ENCODE measurements at places on chromosomes 7 and 10.

GRCh38 chr7:100614308-100614861 lies 2.0 kb downstream of the MOSPD3 start:
- no peak for DNase-seq

- DNase-seq = no peak
Measured at GRCh38 chr7:81845744-81846241, 75.9 kb upstream of the HGF start.

DNA sequence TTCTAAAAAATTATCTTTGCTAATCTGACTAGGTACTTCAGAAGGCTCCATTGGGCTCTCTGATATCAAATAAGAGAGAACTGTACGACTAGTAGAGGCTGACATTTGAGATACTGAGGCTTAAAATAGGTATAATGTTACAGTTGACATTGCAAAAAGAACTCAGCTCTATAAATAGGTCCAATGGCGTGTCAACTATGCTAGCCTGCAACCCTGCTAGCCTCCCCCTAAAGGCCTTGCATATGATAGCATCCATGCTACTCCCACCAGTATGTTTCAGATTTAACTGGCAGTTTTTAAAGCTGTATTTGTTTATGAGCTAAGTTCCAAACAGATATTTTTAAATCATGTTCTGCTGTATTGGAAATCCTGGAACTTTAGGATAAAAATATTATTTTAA lies at the start of gene PPP1R3A:
Gene PPP1R3A, minus strand, starts transcription at position 64 of the 400 bp plus-strand sequence. Its CDS starts 13 bp downstream, at position 51.
- no peak for DNase-seq

DNA sequence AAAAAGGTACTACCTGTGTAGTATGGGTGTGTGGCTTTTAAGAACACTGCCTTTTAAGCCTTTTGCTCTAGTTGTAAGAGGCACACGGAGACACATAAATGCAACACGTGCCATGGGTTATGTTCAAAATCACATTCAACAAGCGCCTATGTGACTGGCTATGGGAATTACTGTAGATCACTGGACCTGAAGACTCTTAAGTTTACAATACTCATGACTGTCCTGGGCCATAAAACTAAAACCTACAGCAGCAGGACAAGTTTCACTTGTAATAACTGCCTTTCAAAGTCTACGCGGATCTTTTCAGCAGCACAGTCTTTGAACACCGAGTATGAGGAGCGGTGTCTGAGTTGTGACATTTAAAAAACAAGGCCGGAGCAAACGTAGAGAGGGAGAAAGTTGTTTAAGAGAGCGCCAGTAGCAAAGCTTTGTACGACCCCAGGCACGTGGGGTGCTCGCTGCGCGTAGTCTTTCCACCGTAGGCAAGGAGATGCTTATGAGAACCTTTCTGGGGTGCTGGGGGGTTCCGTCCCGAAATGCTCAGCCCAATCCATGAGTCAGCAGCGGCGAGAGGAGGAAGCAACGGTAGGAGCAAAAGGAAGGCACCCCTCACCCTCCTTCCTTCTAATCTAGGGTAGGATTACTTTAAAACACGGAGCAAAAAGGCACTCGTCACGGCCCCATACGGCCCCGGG lies 662 bp downstream of the DNAJC2 start:
- DNase-seq = peak; percentile 6

DNA sequence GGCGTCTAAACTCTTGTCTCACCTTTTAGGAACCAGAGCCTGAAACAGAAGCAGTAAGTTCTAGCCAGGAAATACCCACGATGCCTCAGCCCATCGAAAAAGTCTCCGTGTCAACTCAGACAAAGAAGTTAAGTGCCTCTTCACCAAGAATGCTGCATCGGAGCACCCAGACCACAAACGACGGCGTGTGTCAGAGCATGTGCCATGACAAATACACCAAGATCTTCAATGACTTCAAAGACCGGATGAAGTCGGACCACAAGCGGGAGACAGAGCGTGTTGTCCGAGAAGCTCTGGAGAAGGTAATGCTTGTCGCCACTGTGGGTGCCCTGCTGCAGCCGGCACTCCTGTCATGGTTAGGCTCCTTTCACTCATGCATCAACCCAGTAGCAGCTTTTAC lies 113.1 kb downstream of the ZMYND11 start:
- DNase-seq = no peak

- no peak for DNase-seq
Measured at GRCh38 chr10:47414752-47415519, 30.8 kb upstream of the ZNF488 start.

- DNase-seq = no peak
Measured at GRCh38 chr10:88374392-88375175, 208.5 kb downstream of the RNLS start.

- DNase-seq = no peak
Measured at GRCh38 chr10:62182595-62182994, 86.0 kb downstream of the RTKN2 start.

DNA sequence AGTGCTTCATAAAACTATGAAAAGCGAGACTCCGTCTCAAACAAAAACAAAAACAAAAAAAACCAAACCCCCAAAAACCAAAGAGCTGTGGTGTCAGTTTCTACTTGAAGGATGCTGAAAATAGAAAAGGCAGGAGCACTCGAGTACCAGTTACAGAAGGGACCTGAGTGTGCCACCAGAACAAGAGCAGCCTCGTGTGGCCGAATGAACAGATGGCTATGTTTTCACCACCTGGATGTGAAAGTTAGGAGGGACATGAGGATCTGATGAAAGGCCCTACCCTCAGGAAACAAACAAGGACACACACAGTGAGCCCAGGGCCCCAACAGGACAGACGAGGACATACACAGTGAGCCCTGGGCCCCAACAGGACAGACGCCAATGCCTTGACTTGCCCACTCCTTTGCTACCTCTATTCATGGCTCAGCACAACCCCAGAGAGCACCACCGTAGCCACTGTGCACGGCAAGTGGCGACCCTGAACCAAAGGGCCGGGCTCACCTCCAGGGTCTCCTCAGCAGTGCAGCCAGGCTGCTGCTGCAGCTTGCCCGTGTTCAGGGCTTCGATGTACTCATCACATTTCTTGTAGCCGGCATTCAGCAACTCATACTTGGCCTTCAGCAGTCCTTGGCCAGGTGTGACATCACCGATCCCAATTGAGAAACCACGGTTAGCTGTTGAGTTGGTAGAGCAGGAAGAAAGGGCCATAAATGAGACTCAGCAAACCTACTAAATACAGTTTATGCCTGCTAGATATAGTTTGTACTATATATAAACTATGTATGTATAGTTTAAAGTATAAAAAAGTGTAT lies 24.9 kb downstream of the POLR3A start:
- no peak for DNase-seq

- no peak for DNase-seq
Measured at GRCh38 chr10:63261496-63261895, 128.4 kb downstream of the NRBF2 start.

- no peak for DNase-seq
Measured at GRCh38 chr7:96708872-96709271, 774 bp downstream of the SEM1 start.

DNA sequence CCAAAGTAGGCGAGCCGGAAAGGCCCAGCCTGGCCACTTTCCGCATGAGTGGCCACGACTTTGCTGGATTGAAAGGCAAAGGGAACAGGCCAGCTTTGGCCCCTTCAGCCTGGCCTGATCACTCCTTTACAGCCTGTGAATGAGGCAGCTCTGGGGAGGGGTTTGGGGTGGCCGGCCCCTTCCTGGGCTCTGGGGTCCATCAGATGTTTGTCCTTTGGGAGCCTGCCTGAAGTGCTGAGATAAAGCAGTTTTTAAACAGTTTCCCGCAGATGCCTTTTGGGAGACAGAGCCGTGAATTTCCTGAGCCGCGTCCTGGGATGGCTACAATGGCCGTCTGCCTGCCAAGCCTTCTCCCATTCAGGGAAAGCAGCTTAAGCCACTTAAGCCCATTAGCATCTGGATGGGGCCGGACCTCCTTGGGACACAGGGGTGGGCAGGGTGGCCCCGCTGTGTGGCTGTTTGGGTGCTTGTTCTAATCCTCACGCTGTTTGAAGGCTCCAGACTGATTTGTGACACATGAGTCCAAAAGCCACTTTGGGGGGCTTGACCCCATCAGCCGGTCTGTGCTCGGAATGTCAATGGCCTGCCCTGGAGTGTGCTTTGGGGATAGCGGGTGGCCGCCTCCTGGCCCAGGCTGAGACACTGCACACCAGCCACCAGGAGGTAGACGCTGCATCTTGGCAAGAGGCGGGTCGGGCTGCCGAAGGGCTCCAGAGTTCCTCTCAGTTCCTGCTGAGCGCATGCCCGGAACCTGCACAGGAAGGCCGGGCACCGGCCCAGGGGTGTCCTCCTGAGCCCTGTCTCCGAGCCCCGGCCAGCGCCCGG lies 38.9 kb downstream of the NKX6-2 start:
- DNase-seq = no peak

DNA sequence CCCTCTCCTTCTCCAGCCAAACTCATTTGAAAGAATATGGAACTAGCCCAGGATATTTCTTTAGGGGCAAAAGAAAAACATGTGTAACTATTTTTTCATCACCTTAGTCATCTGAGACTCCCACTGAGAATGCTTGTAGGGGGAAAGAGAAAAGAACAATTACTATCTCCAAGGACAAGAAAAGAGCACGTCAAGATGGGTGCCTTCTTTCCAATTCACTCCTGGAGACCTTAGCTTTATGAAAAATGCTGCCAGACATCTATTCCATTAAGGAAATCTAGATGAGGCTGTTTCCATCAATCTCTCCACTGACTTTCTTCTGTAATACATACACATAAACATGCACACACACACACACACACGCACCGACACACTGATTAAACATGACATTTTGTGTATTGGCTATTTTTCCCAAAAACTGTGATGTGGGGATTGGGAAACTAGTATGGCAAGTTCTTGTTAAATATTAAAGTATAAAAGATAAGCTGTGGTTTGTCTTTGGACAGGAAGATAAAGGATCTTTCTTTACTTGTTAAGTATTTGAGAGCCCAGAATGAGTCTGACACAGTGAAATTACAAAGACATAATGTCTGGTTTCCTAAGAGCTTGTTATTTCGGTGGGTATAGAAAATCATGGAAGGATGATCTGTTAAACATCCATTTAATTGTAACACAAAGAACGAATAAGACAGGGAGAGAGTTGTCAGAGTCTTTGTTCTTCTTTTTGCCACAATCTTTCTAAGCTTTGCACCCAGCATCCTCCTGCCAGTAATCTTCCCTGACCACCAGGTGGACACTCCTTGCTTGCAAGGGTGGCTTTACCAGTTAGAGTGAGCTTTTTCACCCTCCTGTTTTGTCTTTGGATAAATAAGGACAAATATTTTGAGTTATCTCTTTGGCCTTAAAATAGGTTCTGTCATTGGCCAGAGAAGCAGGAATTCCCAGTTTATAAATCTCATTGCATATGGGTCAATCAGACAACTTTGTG lies 177.3 kb upstream of the TMEM72 start:
- DNase-seq = no peak

- no peak for DNase-seq
Measured at GRCh38 chr10:78863140-78863905, 205.4 kb upstream of the ZMIZ1 start.

DNA sequence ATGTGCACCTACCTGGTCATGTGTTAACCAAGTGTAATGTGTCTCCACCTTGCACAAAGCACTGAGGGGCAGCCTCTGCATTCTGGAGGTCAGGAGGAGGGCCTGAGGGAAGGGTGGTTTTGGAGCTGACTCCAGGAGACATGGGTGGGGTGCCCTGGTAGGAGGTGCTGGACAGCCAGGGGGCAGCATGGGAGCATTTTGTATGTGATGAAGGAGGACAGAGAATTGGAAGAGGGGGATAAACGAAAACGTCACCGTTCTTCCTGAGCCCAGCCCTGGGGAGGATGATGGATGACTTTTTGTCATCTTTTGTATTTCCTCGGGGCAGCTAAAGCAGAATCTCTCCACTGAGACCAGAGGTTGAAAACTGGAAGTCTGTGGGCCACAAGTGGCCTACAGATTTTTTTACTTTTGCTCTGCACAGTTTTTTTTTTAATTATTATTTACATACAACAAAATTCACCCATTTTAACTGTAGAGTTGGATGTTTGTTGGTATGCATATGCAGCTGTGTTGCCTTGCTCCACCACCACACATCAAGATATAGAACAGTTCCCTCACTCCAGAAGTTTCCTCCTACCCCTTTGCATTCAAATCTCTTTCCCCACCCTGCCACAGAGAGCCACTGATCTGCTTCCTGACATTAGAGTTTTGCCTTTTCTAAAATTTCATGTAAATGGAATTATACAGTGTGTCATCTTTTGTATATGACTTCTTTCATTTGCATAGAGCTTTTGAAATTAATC lies 242.5 kb downstream of the VTI1A start:
- no peak for DNase-seq

DNA sequence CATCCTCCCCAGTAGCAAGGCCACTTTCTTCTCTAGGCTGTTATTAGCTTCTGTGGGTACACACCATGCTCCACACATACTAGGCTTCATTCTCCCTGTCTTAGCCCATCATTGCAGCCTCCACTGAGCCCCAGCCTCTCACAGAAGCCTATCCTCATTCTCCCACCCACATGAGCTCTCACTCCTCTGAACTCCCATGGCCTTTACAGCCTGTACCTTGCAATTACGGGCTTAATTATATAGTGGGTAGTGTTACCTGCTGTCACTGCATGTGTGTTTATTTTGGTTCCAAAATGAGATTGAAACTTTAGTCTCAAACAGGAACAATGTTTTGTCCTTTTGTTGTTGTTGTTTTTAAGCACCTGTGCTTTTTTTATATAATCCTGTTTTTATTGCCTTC lies 460.0 kb downstream of the KCNMA1 start:
- DNase-seq = no peak

DNA sequence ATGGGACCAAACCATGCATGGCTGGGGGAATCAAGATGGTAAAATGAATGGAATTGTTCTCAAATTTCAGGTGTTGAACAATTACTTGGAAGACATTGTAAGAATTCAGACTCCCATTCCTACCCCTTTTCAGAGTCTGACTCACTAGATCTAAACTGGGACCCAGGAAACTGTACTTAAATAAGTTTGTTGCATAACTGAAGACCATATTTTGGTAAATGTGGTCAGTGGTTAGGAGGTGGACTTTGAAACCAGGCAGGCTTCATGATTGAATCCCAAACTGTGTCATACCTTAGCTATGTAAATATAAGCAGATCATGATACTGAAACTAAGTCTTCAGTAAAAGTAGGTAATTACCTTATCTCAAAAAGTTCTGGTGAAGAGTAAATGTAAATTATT lies 41.7 kb downstream of the ZWINT start:
- DNase-seq = no peak

- DNase-seq = no peak
Measured at GRCh38 chr7:5667391-5667790, 114.1 kb downstream of the RNF216 start.

DNA sequence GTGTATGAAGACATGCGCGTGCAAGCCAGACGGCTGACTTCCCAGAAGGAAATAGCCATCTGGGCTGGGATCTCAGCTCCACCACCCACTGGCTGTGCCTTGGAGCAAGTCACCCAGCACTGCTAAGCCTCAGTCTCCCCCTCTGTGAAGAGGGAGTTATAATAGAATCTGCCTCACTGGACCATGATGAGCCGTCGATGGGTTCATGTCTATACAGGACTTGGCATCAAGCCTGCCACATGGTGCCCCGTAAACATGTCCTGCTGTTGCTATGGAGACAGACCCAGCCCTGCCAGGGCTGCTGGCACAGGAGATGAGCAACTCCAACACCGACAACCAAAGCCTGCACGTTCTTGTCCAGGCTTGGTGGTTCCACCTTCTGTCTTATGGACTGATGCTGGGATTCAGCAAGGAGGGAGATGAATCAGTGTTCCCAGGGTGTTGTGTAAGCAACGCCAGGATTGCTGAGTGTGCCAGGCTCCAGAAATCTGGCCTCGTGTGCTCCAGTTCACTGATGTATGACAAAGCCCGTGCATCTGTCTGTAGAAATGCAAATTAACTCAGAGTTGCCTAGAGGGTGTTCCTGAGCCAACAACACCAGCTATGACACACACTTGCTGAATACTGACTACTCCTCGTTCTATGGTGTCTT lies 5.6 kb downstream of the GPR15LG start:
- no peak for DNase-seq

GRCh38 chr10:182441-183201 lies 47.4 kb downstream of the ZMYND11 start:
- DNase-seq = no peak

All from activated T-helper 1 cell treated with anti-CD3 and anti-CD28 coated beads, Interleukin-12 subunit alpha, Interleukin-12 subunit beta, Interleukin-2, Interleukin-4 antibody, amounts not matched to agents 30 ng/mL and 10 ng/mL and 1 ng/mL, durations not matched to agents 14 hours and 24 hours and 36 hours (primary cell).